ENCODE measurements at places on chromosomes 4 and X.

- no peak for DNase-seq
Observed at GRCh38 chr4:106493086-106493485, 124.5 kb upstream of the GIMD1 start.

GRCh38 chrX:150316564-150316963 is 46.6 kb upstream of the MAMLD1 start:
- no peak for DNase-seq

GRCh38 chr4:24489870-24490269 is 94.5 kb downstream of the DHX15 start:
- DNase-seq = no peak

- DNase-seq = no peak
Observed at GRCh38 chrX:123846577-123847038, 13.2 kb upstream of the XIAP start.

GRCh38 chrX:25158635-25159034 is 142.9 kb upstream of the ARX start:
- no peak for DNase-seq

DNA sequence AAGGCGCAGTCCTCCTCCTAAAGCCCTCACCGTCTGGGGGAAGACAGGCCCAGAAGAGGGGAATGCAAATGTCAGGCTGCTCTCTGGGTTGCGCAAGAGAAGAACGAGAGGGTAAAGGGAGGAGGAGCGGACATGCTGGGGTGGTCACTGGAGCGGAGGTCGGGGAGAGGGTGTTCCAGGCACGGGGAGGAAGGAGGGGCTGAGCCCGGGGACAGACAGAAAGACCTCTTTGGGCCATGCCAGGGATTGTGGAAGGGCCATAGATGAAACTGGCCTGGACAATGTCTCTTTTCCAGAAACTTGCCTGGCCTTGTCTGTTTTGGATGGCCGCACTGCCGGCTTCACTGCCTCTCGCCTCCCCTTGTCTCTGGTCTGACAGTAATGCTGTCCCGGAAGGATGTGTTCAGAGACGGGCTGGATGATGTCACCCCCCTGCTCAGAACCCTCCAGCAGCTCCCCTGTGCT is 121.0 kb downstream of the SORCS2 start:
- peak; percentile 88 for DNase-seq

GRCh38 chr4:33537527-33537926 is 2706.8 kb downstream of the ARAP2 start:
- DNase-seq = no peak

- peak; percentile 7 for DNase-seq
Observed at GRCh38 chr4:10746371-10747171, 62.0 kb upstream of the CLNK start.

DNA sequence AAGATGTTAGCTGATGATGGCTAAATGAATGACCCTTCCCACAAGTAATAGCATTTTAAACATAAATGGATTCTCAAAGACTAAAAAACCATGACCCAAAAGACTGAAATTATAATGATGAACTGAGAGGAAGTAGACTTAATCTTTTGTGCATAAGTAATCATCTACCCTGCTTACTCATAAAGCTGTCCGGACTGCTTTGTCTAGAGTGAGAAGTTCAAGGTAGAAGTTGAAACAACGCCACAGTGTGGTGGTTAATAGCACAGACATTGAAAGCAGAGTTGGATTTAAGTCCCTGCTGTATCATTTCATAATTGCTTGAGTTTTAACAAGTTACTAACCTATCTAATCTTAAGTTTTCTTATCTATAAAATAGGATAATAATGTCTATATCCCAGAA is 346.6 kb downstream of the CENPC start:
- DNase-seq = no peak

- DNase-seq = no peak
Observed at GRCh38 chr4:105666693-105667092, 41.8 kb downstream of the INTS12 start.

Measured in hippocampal formation (tissue), 2 donors.